ENCODE measurements at places on chromosomes 2 and 18.
A peak's percentile ranks its signal among the peaks of the same experiment; 100 is the strongest.

GRCh38 chr2:2653231-2653630 lies 322.2 kb upstream of the MYT1L start:
- DNase-seq: no peak

DNA sequence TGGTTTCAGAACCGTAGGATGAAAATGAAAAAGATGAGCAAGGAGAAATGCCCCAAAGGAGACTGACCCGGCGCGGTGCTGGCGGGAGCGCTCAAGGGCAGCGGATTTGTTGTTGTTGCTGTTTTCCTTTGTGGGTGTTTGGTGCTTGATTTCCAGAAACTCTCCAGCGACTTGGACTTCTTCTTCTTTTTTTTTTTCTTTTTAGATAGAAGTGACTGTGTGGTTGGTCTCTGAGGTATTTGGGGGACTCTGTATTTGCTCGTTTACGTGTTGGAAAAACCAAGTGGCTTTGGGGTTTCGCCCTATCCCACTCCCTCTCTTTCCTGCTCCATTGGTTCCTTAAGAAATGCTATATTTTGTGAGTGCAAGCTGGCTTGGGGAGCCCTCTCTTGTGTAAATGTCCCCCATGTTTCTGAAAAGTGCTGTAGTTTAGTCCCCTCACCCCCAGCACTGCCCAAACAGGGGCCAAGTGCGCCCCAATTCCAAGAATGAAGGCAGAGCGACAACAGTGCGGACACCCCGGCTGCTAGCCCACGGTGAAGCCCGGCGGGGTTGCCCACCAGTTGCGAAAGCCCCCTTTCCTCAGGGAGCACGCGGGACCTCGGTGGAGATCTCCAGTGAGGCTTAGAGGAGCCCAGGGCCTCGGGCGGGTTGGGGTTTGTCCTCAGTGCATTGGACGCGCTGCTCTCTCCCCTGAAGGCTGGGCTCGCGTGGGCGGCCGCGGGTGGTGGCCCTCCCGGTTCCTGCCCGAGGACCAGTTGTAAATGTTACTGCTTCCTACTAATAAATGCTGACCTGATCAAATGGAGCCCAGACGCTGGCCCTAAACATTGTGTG lies 1.8 kb downstream of the HOXD9 start:
- no peak for DNase-seq

- DNase-seq: no peak
Measured at GRCh38 chr2:109341355-109342255, 212.6 kb downstream of the SH3RF3 start.

- DNase-seq: no peak
Measured at GRCh38 chr2:45941531-45942236, 290.2 kb downstream of the PRKCE start.

DNA sequence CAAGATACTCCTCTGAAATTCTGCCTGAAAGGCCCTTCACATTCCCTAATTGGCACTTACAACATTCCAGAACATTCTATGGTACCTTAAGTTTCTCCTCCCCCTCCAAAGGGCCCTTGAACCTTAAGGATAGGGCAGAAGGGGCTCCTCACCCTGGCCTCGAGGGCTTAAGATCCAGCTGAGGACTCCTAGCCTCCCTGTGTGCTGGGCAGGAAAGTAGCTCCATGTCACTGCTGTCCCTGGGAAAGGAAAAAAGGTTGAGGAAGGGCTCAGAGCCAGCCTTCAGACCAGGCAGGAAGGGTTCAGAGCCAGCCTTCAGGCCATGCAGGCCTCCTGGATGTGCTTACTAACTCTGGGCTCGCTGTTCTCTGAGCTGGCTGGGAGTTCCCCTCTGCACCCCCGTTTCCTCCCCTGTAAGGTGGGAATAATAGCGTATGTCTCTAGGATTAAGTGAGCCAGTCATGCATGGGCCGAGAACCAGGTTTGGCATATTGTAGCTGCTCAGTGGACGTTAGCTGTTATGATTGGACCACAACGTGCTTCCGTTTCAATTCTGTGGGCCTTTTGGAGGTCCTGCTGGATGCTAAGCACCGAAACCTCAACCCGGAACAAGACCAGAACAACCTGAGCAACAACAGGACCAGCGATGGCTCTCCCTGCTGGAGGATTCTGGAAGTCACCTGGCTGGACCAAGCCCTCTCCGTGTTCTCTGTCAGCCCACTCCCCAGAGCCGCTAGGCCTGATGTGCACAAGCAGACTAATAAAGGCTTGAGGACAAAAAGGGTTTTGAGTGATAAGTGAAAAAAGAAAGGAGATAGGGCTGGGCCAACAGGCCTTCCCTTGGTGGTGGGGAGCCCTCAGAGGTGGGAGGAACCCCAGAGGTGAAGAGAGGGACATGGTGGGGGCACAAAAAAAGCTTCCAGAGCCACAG lies 1.0 kb upstream of the B3GNT7 start:
- no peak for DNase-seq

DNA sequence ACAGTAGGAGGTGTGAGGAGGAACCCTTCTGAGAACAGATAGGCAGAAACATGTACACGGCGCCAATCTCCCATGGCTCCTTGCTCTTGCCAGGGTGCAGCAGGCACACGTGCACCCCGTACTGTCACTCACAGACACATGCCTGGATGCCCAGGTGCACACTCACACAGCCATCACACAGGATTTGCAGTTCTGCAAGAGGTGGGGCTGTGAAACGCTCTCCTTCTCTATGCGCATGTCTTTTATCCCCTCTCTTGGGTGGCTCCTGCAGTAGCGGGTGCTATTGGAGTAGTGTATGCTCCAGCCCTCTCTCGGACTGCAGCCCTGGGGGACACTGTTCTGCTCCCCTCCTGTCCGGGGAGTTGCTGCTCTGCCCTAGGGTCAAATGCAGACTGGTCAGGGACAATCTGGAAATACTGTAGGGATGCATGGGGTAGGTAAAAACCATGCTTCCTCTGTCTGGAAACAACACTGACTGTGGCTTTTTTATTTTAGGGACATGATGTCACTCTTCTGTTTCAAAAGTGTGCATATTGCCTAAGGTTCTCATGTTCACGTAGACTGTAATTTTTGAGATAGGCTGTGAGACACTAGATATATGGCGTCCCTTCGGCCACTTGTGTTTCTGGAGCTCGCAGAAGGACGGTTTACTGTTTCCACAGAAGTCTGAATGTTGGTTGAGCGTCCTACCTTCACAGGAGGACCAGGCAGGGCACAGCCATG lies 118.5 kb downstream of the PRKCE start:
- no peak for DNase-seq

- no peak for DNase-seq
Measured at GRCh38 chr18:70289351-70290312, 787 bp downstream of the SOCS6 start.

DNA sequence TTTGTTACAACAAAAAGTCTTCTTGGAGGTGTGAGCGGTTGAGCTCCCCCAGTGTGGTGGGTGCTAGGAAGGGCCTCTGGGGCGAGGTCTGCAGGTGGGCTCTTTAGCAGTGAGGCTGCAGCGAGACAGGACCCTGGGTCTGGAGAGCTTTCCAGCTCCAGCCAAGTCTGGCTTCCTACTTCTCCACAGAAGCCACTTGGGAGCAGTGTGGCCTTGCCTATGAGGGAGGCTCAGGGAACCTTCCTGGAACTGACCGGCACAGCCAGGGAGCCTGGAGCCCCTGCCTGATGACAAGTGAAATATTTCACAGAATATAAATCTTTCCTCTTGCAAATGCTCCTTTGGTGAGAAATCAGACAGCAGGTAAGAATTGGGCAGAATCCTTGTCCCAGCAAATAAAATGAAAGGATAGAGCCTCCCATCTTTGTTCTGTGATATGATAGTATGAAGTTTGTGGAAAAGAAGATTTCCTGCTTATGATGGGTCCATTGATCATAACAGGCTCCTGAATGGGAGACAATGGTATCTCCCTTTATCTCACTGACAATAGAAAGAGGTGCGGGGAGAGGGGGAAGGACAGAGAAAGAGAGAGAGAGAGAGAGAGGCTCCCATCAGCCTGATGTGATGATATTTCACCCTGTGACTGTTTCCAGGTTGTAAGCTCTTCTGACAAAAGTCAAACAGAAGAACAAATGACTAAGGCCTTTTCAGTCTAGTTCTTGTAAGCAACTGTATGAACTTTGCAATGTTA lies 289.8 kb upstream of the SPRED2 start:
- no peak for DNase-seq

- no peak for DNase-seq
Measured at GRCh38 chr18:74013955-74014354, 133.7 kb downstream of the FBXO15 start.

DNA sequence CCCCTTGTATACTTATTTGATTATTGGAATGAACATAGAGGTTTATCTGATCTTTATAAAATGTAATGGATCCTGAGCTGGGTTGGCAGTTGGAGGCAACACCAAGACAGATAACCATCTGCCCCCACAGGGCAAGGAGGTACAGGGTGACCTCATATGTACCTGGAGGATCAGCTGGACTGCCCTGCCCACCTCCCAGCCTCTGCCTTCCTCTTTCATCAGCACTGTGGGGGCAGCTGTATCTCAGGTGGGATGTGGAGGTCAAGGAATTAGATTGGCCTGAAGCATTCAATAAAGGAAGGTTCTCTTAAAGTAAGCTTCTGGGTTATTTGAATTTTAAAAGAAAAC lies 92.6 kb downstream of the LYPD6 start:
- no peak for DNase-seq

GRCh38 chr2:147696426-147696825 lies 148.4 kb upstream of the ACVR2A start:
- no peak for DNase-seq

DNA sequence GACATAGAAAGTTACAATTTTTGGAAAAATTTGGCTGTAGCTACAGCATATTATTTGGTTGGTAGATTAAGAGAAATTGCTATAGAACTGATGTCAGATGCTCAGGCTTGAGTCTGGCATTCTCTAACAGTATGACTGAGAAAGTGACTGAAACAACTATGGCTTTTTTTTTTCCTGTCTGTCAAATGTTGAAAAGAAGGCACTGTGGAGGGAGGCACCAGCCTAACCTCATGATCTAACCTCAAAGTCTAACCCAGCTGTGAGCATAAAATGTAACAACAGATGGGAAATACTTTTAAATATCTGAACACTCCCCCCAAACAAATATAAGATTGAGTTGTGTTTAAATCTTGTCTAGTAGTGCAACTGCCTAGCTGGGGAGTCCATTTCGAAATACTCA lies 629.1 kb downstream of the LRP1B start:
- DNase-seq: no peak

DNA sequence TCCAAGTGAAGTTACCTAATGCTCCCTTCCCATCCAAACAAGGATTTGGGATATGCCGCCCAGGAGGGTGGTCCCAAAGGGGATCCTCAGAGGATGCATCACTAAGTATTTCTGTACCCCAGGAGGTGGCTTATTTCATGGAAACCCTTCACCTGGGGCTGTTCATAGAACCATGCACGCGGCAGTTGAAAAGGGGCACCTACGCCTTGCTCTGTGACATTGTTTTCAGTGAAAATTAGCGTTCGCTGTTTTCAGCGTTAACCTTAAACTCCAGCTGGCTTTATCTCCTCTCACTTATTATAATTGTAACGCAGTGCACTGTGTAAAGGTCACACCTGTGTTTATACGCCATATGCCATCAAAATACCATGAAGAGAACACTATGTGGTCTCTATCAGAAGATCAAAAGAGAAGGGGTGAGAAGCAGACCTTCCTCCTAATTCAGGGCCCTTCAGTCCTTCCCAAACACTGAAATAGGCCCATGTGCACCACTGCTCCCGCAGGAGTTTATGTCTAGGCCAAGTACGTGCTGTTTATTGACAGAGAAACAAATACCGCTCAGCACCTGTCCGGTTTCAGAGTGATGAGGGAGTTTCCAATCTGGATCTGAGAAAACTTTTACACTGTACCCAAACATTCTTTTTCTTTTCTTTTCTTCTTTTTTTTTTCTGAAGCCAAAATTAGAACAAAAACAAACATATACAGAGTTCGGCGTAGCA lies 162.1 kb downstream of the BCL2 start:
- DNase-seq: peak; percentile 13

GRCh38 chr18:11996907-11997306 lies 15.6 kb downstream of the IMPA2 start:
- no peak for DNase-seq

DNA sequence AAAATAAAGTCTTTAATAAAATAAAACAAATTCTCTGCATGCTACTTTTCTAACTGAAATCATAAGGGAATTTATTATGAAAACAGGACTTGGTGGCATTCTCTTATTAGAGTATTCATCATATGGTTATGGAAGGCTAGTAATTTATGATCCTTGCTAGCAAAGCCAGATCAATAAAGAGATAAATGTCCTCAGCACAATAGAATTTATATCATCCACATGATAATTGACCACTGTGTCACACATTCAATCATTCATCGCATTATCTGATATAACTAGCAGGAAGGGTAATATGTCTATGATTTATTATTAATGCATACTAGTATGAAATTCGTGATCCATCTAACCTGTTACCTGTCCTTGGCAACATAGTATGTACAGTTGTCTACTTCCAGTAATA lies 175.8 kb downstream of the MYO3B start:
- no peak for DNase-seq

DNA sequence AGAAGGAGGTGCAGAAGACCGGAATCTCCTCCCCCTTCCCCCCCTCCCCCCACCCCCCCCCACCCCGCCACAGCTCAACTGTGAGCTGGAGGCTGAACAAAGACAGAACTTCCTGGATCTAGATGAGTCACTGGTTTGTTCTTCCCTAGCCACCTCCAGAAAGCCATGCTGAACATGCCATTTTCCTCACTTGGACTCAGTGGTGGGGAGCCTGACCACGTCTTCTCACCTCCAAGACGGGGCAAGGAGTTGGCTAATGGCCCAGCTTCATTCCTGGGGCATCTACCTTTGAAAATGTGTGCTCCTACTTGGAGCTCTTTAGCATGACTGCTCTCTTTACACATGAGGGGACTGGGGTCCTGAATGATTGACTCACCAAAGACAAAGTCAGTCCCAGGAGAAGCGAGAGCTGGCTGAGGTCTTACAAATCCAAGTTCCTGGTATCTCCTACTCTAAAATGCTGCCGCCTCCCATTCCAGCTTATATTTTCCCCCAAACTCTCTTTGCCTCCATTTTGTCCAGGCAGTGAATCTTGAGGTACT lies 22.6 kb upstream of the FZD5 start:
- DNase-seq: no peak

GRCh38 chr18:41706301-41706700 lies 248.7 kb upstream of the PIK3C3 start:
- no peak for DNase-seq

- no peak for DNase-seq
Measured at GRCh38 chr2:97970293-97971060, 25.3 kb downstream of the TMEM131 start.

GRCh38 chr2:239264838-239265651 lies 135.8 kb downstream of the HDAC4 start:
- peak; percentile 35 for DNase-seq

DNA sequence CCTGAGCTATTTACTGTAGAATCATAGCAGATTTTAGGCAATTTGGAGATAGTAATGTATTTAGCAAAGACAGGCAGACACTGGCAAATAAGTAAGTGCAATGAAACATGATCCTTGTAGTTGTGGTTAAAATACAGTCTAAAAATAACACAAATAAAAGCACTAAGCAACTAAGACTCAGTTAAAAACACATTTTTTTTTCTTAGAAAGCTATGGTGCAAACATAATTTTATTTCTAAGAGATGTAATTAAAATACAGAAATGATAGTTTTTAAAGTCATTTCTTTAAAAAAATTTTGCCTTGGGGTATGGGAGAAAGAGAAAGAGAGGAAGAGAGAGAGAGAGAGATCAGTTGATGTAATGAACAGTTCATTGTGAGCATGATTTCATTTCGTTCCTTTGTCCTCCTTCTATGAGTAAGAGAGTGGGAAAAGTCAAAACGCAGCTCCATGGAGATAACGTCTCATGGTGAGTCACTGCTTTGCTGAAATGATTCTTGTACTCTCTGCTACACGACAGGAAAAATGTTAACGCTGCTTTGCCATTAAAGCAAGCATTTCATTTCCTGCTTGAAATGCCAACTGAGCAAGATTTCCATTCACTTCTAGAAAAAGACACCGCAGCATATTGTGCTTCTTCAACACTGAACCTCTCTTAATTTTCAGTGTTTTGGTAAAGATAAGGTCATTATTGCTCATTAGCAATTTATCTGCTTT lies 61.3 kb upstream of the PGAP1 start:
- DNase-seq: no peak

All from activated CD4-positive, CD25-positive, alpha-beta regulatory T cell (primary cell).